ENCODE measurements at places on chromosomes 13 and 19. TPM values are rescaled to one million over a fixed set of nuclear protein-coding genes. Genes with fewer than 3 reads are reported as not detected.
A peak's percentile ranks its signal among the peaks of the same experiment; 100 is the strongest.

The SLITRK6 gene
- total RNA-seq = 33.7 TPM

- DNase-seq = no peak
These were observed 9.6 kb upstream of the EMC10 start for GRCh38 chr19:50466706-50467039.

DNA sequence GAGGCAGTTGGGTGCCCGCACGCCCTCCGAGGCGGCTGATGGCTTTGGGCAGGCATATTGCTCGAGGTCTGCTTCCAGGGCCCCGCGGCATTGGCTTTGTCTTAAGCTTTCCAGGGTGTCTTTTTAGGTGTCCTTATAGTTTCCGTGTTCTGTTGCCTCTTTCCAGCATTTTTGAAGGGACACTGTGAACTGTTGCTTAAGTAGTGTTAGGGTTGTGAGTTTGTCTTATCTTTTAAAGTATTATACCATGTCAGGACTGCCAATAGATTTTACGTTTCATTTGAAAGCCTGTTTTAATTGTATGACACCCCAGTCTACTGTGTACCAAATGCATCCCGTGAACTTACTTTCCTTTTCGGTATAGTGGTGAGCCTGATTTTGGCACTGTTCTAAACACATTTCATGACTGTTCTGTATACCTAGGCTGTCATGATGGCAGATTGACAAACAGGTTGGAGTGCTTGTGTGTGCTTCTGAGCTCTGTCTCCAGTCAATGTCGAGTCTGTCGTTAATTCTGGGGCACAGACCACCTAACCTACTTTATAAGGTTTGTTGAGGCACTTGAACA, 656 bp downstream of the PCCA start:
- no peak for DNase-seq

DNA sequence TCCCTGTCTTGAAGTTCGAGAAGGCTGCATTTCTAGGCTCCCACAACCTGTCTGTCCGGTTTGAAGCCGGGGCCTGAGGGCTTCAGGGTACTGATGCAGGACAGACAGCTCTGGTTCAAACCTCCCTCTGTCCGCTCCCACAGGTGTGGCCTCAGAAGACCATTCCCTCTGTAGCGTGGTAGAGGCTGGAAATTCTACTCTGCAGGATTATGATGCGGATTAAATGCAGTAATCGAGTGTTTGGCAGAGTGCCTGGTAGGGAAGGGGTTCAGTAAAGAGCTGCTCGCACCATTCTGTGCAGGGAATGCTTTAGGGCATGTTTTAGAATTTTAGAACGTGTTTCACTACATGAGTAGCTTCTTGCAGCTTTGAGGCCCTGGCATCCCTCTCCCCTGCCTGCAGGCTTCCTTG, 30.5 kb downstream of the PPP1R37 start:
- peak; percentile 75 for DNase-seq

DNA sequence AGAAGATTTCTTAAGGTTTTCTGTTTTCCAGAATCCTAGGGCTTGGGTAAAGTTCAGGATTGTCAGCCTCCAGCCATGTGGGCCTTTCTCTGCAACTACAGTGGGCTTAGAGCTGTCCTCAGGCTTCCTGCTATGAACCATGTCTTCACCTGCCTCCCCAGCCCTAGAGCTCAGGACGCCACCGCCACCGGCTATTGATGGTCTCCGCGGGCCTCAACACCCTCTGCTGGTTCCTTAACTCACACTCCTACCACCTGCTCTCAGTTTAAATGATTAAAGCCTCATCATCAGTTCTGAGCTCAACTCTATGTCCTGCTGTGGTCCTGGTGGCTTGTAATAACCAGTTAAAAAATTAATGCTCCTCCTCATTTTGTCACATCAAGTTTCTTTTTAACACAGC, 221.0 kb downstream of the EFNB2 start:
- no peak for DNase-seq

The NKG7 gene
- total RNA-seq = 1.7 TPM

The SLC15A1 gene
- total RNA-seq = 8.9 TPM

- no peak for DNase-seq
These were observed 70.5 kb downstream of the IRS2 start for GRCh38 chr13:109715902-109716301.

- peak; percentile 77 for DNase-seq
These were observed at the start of gene TBXA2R for GRCh38 chr19:3606690-3607289. TSS of gene TBXA2R (minus strand) at chr19:3606875. CDS start at chr19:3600634, 6,241 bp downstream.

DNA sequence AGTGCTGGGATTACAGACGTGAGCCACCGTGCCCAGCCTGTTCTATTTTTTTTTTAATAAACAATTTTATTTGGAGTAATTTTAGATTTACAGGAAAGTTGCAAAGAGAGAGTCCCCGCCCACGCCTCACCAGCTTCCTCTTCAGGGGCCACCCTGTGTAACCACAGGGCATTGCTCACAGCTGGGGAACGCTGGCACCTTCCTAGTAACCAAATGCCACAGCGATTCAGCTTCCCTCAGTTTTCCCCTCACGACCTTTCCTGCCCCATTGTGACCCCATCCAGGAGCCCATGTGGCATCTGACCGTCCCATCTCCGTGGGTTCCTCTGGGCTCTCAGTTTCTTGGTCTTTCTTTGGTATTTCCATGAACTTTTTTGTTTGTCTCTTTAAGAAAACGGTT, 83.9 kb downstream of the GNG7 start:
- no peak for DNase-seq

- DNase-seq = peak; percentile 90
These were observed 15.5 kb downstream of the MAST3 start for GRCh38 chr19:18112989-18113478.

- DNase-seq = no peak
These were observed 7.5 kb upstream of the ARRDC2 start for GRCh38 chr19:18000480-18000914.

GRCh38 chr13:44321961-44322360, 51.7 kb upstream of the SERP2 start:
- DNase-seq = no peak

The PPM1N gene
- total RNA-seq = 1.4 TPM

DNA sequence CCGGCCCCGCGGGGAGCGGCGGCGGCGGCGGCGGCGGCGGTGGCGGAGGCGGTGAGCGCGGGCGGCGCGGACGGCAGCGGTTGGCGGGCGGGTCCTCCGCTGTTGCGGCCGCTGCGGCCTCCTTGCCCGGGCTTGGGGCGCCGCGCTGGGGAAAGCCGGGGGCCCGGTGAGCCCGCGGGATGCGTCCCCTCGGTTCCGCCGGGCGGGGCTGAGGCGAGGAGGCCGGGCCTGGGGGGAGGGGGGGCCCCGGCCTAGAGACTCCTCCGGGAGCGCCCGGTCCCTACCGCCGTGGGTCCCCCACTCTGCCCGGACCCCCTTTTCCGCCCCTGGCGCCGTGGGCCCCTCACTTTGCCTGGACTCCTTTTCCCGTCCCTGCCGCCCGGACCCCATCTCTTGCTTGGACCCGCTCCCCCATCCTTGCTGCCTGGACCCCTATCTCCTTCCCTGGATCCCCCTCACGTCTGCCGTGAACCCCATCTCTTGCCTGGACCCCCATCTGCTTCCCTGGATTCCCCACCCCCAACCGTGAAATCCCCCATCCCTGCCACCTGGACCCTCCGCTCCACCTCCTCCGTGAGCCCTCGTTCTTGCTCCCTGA, 28.6 kb upstream of the NDUFS7 start:
- no peak for DNase-seq

DNA sequence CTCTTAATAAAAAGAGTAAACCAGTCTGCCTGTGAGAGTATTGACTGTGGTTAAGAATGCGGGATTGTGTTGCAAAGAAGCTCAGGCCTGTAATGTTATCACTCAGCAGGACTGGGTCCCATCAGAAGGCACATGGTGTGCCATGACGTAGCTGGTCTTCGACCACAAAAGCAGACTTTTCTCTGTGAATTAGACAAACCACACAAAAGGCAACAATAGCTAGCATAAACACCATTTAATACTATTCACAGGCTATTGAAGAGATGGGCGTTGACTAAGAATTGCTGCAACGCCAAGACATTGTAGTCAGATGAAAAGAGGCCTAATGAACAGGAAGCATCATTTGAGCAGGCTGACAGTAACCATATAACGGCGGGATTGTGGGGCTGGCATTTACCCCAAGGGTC, 235.6 kb upstream of the SOX21 start:
- DNase-seq = no peak

DNA sequence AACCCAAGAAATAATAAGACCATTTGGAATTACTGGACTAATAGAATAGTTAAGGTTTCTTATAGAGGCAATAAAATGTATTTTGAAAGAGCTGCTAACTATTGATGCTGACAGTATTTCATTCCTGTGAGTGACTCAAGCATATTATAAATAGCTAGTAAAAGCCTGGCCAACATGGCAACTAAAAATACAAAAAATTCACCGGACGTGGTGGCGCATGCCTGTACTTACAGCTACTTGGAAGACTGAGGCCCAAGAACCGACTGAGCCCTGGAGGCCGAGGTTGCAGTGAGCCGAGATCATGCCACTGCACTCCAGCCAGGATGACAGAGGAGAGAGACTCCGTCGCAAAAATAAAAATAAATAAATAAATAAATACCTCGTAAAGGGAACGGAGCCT, 5.4 kb upstream of the ICAM3 start:
- no peak for DNase-seq

The LRRC63 gene
- 0.83 TPM for total RNA-seq

The FFAR2 gene
- 0.36 TPM for total RNA-seq

The CCDC70 gene
- total RNA-seq = not detected

The ZNF563 gene
- total RNA-seq = 7.1 TPM

The KRTDAP gene
- total RNA-seq = not detected

DNA sequence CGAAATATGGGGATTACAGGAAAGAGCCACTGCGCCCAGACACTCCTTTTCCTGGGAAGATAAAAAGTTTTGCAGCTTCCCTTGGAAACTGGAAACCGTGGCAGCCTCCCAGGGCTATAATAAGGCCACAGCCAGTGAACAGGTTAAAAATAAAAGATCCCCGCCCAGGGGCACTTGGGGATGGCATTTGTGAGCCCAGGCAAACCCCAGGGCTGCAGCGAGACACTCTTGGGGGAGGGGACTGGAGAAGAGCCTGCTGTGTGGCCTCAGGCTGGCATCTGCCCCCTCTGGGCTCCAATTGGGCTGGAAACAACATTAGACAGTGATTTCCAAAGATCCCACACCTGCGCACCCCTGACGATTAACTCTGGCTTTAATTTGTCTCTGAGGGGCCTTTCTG, 11.2 kb downstream of the FEM1A start:
- DNase-seq = no peak

DNA sequence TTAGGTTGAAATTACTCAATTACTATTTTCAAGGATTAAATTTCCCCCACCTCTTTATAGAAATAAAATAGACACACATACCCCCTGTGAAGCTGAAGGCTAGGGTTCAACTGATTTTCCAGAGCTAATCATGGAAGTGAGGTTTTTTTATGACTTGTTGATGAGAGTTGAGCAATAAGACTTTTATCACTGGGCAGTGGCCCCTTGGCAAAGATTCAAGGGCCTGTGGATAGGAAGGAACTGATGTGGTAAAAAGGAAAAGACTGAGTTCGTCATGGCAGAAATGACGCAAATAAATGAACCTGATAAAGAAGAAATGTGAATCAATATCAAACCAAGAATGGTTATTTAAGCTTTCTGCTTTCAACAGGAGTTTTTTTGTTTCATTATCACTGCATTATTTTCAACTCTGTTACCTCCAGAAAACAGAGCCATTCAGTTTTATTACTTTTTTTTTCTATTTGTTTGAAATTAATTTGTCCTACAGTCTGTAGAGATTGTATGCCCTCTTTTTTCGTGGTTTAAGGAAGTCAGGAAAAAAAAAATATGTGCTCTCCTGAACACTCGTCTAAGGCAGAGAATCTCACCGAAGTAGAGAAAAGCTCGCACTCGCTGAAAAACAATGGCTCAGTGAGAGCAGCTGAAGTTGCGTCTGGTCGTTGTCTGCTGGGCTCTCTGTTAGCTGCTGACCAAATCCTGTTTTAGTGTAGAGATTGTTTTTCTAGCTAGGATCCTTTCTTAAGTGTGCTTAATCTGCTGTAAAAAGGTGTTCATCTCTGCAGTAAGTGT, 38.9 kb downstream of the STOML3 start:
- DNase-seq = no peak

The LILRB2 gene
- 2.6 TPM for total RNA-seq

- DNase-seq = no peak
These were observed 498.8 kb downstream of the IRS2 start for GRCh38 chr13:109287553-109287952.

GRCh38 chr13:42803563-42804204, 22.3 kb downstream of the FAM216B start:
- no peak for DNase-seq

DNA sequence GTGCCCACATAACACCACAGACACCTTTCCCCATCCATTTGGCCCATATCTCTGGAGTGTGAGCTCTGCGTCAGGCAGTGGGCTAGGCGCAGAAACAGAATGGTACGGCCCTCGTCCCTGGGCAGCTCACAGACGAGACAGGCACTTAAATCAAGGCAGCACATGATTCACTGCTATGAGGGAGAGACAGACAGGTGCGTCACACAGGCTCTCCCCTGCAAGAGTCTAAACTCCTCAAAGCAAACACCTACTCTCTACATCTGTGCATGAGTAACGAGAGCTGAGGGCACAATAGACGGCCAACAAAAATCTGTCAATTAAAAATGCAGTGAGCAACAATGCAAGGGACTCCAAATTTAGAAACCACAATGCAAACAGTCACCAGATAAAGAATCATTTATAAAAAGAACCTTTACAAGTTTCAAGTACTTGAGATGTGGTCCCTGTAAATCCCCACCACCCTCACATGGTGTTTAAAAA, 348.9 kb downstream of the UQCRFS1 start:
- no peak for DNase-seq
